Bronchial epithelial cell (primary cell): ENCODE measurements at places on chromosomes 1 and 21. TPM values are rescaled to one million over a fixed set of nuclear protein-coding genes. Genes with fewer than 3 reads are reported as not detected.

The SH2D2A gene
- 1.2 and 1.8 TPM in 2 replicates for total RNA-seq

The SERTAD4 gene
- 0.26 and 0.64 TPM in 2 replicates for total RNA-seq

The HES3 gene
- not detected in 2 replicates for total RNA-seq

The MSH4 gene
- 0.26 and 0.51 TPM in 2 replicates for total RNA-seq

The DYNLT5 gene
- total RNA-seq: not detected in 2 replicates

The TMEM54 gene
- 112 and 167 TPM in 2 replicates for total RNA-seq

The RNF19B gene
- 19.2 and 32.6 TPM in 2 replicates for total RNA-seq

The HPDL gene
- total RNA-seq: under 0.01 and 0.53 TPM in 2 replicates

The CCDC181 gene
- 0.26 TPM in 1 of 2 replicates, not detected in the other for total RNA-seq
